CD4-positive, alpha-beta T cell treated with Interleukin-12 subunit alpha and Interleukin-12 subunit beta, for 1 hour (primary cell): ENCODE measurements at places on chromosomes 1 and 21.
A peak's percentile ranks its signal among the peaks of the same experiment; 100 is the strongest.

- DNase-seq: no peak
Measured at GRCh38 chr1:178886551-178886950, 15.7 kb upstream of the ANGPTL1 start.

DNA sequence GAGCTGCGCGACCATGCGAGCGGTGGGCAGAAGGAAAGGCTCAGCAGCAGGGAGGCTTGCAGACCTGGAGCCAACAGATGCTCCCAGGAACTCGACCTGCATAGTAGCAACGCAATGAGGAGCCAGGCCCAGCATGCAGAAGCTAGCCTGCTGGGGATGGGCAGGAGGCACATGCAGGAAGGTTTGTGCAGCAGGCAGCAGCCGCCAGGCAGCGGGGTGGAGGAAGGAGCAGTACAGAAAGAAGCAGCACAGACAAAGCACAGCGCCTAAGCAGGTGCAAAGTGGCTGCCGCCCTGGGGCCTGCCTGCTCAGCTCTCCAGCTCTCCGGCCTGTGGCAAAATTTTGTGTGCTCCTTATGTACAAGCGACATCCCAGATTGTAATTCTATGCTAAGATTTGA is 213.5 kb upstream of the MAP1LC3C start:
- DNase-seq: no peak

DNA sequence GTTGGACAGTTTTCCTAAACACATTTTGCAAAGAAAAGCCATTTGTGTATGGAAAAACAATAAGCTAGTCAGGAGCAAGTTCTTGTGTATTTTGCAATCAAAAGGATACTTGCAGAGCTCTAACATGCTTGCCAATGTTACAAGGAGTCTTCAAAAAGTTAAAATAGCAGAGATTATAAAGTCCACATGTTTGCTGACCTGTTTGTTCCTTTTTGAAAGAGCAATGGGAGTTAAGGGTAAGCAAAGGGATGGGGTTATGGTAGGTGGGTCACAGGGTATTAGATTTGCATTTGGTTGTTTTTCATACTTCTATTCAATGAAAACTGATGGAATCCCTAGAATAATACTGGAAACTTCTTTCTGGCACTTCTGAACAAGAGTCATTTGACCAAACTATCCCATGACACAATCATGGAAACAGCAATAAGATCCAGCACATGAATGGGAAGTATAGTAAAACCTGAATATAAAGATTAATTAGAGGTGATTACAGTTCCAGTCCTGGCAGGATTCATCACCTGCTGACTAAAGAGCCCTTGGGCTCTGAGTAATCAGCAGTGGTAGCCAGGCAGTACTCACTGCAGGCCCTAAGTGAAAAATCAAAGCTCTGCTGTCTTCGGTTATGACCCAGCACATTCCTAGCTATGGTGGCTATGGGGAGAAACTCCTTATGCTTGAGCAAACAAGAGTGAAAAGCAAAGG is 27.1 kb upstream of the ZC3H11B start:
- DNase-seq: no peak

DNA sequence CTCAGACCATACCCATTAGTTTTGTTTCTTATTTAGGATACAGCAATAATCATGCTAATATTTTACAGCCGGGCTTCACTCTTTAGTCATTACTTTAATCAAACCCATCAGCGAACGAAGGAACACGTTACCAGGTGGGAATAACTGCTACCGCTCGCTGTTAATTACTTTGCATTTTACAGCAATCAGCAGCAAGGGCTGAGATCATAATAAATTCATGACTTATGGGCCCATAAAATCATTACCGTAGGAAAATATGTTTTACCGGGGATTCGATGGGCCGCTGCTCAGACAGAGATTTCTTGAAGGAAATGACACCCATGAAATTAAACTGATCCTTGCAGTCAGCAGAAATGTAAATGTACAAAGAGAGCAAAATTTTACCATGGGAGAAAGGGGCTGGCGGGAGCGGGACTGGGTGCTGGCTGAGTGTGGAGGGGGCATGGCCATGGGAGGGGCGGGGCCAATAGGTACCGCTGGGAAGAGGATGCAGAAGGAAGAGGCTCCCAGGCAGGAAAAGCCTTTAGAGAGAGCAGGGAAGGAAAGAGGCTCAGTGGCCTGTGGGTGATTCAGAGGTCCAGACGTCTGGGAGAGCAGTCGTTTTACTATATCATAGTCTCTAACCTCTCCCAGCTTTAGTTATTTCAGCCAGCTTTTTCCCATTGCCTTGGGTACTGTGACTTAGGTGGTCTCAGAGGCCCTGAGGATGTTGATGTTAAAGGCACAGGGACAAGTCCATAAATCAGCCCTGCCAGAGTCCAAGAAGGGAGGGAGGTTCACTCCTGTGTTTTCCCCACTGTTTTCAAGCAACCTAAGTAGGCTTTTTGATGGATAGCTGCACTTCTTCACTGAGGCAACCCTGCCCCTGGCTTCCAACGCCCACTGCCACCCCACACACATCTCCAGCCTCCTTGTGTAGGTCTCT is 258.9 kb downstream of the SEC16B start:
- DNase-seq: no peak

DNA sequence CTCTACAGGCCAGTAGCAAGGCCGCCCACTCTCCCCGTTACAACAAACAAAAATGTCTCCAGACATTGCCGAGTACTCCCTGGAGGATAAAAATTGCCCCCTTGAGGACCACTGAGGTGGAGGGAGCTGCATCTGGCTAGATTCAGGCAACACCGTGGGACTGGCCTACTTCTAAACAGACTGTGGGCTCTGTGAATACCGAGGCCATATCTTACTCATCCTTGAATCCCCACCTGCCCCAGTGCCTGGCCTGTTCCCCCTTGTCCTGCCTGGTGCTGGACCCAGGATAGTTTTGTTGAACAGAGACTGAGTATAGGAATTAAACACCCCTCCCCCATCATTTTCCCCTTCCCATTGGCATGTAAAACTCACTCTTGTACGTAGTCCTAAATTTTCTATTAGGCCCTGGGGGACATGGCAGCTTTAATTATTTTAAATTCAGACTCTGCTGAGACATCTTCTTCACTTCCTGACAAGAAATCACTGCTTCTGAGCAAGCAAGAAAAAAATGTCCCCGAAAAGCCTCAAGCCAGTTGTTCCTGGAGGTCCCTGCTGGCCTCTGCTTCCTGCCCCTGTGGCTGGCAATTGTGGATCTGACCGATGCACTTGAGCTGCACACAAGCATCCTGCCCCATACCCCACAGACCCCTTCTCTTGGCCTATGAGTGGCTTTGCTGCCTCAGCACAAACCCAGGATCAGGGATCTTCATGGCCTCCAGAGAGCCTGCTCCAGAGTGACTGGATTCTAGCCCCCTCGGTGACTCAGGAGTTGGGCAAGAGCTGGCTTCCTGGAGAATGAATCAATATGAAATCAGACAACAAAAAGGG is 111.0 kb downstream of the ACTL8 start:
- DNase-seq: no peak

DNA sequence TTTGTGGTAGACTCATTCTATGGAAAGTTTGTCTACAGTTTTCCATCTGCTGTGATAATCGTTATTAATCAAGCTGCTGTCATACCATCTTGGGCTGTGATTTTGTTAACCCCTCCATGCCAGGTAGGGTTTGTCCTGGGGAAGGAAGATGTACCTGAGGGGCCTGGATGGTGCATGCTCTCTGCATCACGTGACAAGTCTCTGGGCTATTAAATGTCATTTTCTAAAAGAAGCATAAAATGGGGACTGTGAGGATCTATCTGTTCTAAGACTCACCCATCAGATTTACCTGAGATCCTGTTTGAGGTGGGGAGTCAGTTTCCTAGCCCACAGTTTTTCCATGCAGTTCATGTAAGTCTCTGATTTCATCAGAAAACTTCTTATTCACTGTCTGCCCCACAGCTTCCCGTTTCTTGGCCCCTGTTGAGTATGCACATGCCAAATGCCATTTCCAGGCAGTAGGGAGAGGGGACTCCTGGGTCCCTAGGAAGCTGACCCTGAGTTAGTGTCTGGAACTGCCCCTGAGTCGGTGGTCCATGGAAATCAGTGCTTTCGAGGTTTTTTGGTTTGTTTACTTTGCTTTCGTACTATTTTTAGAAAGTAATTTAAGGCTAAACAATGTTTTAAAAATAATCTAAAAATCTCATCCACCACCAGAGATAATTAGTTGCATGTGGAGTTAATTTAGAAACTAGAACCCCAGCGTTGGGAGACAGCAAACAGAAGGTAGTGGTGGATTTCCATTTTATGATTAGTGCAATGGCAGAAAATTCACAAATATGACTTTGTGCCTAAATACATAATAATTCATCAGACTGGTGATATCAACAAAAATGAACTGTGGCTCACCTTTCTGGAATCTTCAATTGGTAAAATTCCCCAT is 46.7 kb downstream of the ZBTB18 start:
- no peak for DNase-seq

- no peak for DNase-seq
Measured at GRCh38 chr1:184116287-184116686, 64.8 kb downstream of the TSEN15 start.

DNA sequence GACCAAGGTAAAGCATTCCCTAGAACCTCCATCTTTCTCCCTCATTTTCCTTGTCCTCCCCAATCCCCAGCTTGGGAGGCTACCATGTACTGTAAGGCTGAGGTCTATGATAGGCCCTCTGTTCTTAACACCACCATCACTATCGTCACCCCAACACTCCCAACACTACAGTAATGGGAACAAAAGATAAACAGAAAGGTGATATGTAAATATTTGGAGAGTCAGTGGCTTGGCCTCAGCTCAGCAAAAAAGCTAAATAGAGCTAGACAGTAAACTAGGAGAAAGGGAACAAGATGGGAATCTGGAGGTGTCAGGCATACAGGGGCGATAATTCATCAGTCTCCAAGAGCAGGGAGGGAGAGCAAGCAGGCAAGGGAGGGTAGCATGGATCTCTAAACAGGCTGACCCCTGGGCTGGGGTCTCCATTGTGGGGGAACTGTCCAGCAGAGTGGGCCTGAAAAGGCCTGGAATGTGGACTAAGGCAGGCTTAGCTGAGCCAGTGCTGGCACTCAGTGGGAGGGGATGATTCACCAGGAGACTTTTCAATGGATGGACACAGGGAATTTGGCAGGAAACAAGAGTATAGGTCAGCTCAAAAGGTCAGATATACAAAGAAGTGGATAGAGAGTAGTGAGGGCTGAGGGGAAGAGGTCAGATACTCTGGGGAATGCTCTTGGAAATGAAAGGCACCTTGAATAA is 6.7 kb downstream of the WNT2B start:
- DNase-seq: no peak

DNA sequence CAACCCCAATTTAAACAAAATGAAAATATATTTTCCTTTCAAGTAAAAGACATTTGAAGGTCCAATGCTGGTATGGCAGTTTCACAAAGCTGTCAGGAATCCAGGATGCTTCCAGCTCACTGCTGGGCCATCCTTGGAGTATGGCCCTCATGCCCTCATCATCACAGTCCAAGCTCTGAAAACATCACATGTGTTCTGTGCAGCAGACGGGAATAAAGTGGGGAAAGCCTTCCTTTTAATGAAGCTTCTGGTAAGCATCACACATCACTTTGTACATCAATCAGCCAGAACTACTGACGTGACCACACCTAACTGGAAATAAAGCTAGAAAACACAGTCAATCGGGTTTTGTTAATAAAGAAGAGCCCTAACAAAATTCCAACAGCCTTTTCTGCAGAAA is 22.7 kb downstream of the CDC42BPA start:
- DNase-seq: no peak

DNA sequence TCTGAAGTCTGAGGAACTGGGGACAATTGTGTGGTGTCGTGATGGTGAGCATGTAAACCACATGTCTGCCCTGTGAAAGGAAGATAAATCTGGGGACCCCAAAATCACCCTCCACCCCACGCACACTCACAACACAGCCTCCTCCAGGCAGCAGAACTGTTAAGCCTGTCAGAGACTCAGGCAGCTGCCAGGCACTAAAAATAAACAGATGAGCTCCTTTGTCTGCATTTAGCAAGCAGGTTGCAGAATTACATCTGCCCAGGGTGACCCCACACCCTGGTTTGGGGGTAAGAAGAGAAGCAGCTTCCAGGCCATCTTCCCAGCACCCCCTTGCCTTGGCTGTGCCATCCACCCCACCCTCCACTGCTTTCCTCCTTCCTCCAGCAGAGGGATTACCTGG is 119.1 kb upstream of the RUNX3 start:
- DNase-seq: no peak

DNA sequence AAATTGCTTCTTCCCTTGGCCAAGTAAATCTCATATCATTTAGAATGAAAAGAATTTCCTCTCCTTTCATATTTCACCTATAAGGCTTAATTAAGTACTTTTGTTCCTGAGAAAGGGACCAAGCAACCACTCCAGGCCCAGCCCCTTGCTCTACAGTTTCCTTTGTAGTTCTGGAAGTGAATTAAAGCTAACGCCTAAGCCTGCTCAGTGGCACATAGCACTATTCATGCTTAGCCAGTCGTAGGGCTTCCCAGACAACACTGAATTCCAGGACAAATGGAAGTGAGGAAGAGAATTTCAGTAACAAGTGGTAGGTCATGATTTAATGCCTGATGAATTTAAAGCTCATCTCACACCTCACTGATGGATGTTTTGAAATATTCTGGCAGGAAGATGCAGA is 73.3 kb downstream of the RPAP2 start:
- DNase-seq: no peak

DNA sequence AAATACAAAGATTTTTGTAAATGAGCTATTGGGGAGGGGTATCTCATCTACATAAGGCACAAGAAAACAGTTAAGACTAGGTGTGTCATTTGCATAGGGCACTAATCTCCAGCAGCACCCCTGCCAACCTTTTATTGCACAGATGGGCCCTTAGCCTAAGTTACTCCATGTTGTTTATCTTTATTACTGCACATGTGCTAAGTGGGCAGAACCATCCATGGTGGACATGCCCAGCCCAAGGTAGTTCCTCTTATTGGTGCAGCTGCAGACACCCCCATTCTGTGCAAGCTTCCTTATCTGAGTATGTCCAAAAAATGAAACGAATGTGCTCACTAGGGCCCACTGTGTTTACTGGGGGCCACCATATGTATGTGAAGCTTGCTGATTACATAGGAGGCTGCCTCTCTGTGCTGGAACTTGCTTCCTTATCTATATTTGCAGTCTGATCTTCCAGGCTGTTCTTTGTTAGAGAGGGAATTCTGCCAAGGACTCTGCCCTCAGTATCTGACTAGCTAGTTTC is 77.3 kb upstream of the NEK7 start:
- DNase-seq: no peak

- no peak for DNase-seq
Measured at GRCh38 chr1:204611036-204611435, 74.5 kb downstream of the LRRN2 start.

GRCh38 chr21:21162786-21163185 is 164.6 kb downstream of the NCAM2 start:
- DNase-seq: no peak

DNA sequence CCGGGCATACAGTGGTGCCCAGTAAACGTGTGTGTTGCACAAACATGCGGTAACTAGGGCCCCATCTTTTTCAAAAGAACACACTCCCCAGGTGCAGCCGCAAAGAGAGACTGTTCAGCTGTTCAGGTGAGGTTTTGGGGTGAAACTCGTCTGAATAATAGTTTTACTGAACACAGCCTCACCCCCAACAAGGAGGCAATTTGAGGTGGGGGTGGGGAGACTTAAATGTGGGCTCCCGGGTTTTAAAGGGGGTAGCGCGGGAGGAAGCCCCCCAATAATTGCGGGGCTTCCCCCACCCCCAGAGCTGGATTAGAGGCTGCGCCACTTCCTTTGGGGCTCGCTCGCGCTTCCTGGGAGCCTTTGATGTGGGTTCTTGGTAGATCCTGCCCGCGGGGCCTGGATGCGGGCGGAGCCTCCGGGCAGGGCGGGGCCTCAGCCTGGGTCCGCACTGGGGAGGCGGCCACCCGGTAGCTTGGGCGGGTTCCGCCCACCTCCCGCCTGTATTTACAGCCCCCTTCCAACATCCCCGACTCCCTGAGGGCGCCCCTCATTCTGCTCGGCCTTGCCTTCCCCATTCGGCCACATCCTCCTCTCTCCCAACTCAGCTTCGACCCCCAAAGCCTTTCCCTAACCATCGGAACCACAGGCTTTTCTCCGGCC is 6.4 kb upstream of the EPHA2 start:
- peak; percentile 79 for DNase-seq
